ENCODE measurements at places on chromosomes 6 and 20. TPM values are rescaled to one million over a fixed set of nuclear protein-coding genes. Genes with fewer than 3 reads are reported as not detected.

The ENPP3 gene
- not detected for total RNA-seq

The PPIL6 gene
- 0.11 TPM for total RNA-seq

The MCM9 gene
- 5.5 TPM for total RNA-seq

The SDCBP2 gene
- not detected for total RNA-seq

The EYS gene
- not detected for total RNA-seq

The SRMS gene
- not detected for total RNA-seq

The AMD1 gene
- 19.1 TPM for total RNA-seq

The COL19A1 gene
- not detected for total RNA-seq

The CEP85L gene
- total RNA-seq: 15.0 TPM

The CDSN gene
- total RNA-seq: not detected

The ASIP gene
- not detected for total RNA-seq

GRCh38 chr6:168472363-168472762, 31.4 kb downstream of the SMOC2 start:
- no peak for DNase-seq
- peaks cover 3% of the 10 kb centered on the region for H3K36me3 ChIP-seq
- no peaks in the 10 kb centered on the region for H3K27me3 ChIP-seq

DNA sequence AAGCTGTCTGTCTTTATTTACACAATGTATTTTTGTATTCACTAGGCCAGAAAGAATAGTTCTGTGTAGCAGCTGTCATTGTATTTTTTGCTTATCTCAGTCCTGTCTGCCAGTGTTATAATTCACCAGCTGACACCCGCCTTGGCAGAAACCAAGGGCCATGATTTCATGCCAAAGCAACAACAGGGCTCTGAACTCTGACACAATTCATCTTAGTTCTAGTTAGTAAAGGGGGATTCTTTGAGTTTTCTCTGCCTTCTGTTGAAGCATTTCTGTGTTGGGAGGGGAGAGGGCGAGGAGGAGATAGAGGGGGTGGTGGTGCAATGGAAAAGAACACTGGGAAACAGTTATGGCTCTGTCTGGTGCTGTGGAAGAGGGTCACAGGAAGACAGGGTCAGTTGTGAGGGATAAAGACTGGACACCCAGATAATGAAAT, 684.6 kb upstream of the MARCKS start:
- H3K4me3 ChIP-seq: no peak overlapping the region
- H3K4me1 ChIP-seq: no peaks in the 10 kb centered on the region
- H3K36me3 ChIP-seq: no peaks in the 10 kb centered on the region
- no peak for DNase-seq
- no peak overlapping the region for H3K27ac ChIP-seq

DNA sequence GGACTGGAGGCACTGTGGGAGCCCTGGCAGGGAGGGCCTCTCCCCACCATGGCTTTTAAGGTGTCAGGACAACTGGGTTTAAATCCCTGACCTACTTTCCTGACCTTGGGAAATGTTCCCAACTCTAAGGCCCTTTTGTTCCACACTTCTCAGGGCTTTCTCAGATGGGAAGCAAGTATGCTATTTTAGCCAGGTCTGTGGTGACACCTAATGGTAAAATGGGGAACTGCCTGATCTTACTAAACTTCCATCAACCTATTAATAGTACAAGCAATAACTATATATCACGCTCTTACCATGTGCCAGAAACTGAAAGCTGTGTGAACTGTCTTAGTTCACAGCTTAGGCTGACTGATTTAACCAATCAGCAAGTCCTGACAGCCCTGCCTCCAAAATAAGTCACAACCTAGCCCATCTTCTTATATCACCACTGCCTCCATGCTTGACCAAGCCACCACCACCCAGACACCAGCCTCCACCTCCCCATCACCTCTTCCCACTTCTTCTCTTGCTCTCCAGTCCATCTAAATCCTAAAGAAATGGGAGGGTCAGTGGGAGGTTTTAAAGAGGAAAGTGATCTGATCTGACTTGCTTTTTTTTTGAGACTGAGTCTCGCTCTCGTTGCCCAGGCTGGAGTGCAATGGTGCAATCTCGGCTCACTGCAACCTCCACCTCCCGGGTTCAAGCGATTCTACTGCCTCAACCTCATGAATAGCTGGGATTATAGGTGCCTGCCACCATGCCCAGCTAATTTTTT, 6.9 kb upstream of the BLCAP start:
- no peaks in the 10 kb centered on the region for H3K4me1 ChIP-seq
- H3K27ac ChIP-seq: no peak overlapping the region
- no peak for DNase-seq
- no peaks in the 10 kb centered on the region for H3K36me3 ChIP-seq
- no peak overlapping the region for H3K4me3 ChIP-seq

- no peaks in the 10 kb centered on the region for H3K4me1 ChIP-seq
- H3K27ac ChIP-seq: no peak overlapping the region
- H3K27me3 ChIP-seq: no peaks in the 10 kb centered on the region
- H3K36me3 ChIP-seq: no peaks in the 10 kb centered on the region
- no peak overlapping the region for H3K4me3 ChIP-seq
These were observed 12.1 kb downstream of the VAPB start for GRCh38 chr20:58401162-58401561.

GRCh38 chr6:34333858-34334257, 58.6 kb downstream of the NUDT3 start:
- peaks cover 41% of the 10 kb centered on the region for H3K4me1 ChIP-seq
- no peak overlapping the region for H3K27ac ChIP-seq

GRCh38 chr6:18161431-18161830, 6.2 kb downstream of the KDM1B start:
- H3K27me3 ChIP-seq: no peaks in the 10 kb centered on the region
- no peak overlapping the region for H3K4me3 ChIP-seq
- no peak overlapping the region for H3K27ac ChIP-seq
- H3K4me1 ChIP-seq: no peaks in the 10 kb centered on the region

DNA sequence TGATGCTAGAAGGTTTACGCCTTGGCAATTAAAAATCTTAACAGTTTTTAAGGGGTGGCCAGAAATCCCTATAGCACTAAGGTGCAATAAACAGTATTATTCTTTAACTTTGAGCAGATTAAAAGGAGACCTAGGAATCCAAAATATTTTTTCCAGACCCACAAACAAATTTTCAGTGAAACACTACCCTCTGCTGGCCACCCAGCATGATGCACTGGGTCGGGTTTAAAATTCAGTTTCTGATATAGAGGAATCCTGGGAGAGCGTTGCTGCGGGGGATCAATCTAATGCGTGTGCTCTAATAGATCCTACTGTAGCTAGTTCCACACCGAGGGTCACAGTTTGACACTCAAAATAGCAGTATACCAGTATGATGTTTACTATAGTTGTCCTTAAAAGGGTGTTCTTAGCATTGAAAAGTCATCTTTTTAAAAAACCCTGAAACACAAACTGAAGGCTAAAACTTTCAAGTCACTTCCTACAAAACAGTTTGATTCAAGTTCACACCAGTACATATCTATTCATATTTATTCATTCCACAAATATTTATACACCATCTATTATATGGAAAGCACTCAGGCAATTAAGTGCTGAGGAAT, 10.2 kb downstream of the UBE3D start:
- no peaks in the 10 kb centered on the region for H3K27me3 ChIP-seq
- H3K4me1 ChIP-seq: no peaks in the 10 kb centered on the region
- H3K27ac ChIP-seq: no peak overlapping the region
- no peak overlapping the region for H3K4me3 ChIP-seq
- no peak for DNase-seq

- peaks cover 8% of the 10 kb centered on the region for H3K4me1 ChIP-seq
- H3K27me3 ChIP-seq: no peaks in the 10 kb centered on the region
- H3K4me3 ChIP-seq: no peak overlapping the region
- no peak for DNase-seq
These were observed 91.1 kb upstream of the THBS2 start for GRCh38 chr6:169344750-169345065.

DNA sequence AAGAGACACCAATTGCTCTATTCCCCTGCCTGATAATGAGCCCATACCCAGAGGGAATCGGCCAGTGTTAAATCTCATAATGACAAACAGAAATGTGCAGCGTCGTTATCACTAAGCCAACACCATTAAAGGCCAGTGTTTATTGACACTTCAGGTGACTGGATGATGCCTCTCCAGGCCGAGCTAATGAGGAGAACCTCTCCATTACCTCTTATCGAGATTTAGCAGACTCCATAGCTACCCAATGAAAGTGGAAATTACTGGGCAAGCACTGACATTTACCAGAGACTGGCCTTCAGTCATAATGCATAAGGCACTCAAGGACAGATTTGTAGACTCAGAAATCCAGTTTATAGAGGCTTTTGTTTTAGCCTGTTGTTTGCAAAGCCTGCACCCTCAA, 669.5 kb downstream of the MAFB start:
- H3K36me3 ChIP-seq: no peaks in the 10 kb centered on the region
- no peak overlapping the region for H3K27ac ChIP-seq
- DNase-seq: no peak
- H3K4me3 ChIP-seq: no peak overlapping the region
- H3K27me3 ChIP-seq: no peaks in the 10 kb centered on the region
- H3K4me1 ChIP-seq: no peaks in the 10 kb centered on the region

GRCh38 chr20:48702455-48702913, 125.3 kb downstream of the PREX1 start:
- H3K4me1 ChIP-seq: peaks cover 72% of the 10 kb centered on the region
- H3K4me3 ChIP-seq: no peak overlapping the region
- no peak for DNase-seq
- no peaks in the 10 kb centered on the region for H3K36me3 ChIP-seq
- no peaks in the 10 kb centered on the region for H3K27me3 ChIP-seq

DNA sequence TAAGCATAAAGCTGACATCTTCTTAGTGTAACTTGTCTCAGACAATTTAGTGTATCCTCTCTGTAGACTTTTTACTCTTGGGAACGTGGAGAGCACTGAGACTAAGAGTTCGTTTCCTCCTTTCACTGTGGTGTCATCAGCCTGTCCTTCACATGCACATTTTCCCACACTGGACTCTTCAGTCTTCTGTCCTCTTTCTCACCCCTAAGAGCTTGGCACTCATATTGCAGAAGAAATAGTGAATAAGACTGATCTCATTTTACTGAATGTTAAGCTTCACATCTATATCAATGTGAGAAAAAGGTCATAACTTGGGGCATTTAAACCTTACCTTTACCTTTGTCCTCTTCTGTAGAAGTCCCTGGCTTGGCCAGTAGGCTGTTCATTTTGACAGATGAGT, 25.6 kb downstream of the FUCA2 start:
- no peak overlapping the region for H3K4me3 ChIP-seq
- H3K4me1 ChIP-seq: no peaks in the 10 kb centered on the region
- DNase-seq: no peak
- no peaks in the 10 kb centered on the region for H3K36me3 ChIP-seq

DNA sequence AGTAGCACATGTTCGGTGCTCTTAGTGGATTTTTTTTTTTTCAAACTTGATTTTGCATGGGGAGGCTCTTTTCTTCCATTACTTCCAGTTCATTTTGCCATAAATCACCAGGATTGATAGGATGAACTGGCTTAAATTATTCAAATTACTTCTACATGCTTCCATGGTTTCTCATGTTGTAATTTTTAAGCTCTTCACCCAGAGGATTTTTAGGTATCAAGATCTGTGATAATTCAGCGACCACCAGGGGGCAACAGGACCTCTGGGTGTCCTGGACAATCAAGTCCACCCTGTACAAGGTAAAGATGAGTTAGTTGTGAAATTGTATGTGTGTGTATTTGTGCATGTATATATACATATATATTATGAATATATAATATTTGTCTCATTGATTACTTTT, 4.2 kb upstream of the EPHA7 start:
- no peak overlapping the region for H3K4me3 ChIP-seq
- no peaks in the 10 kb centered on the region for H3K4me1 ChIP-seq
- H3K36me3 ChIP-seq: no peaks in the 10 kb centered on the region
- H3K27ac ChIP-seq: no peak overlapping the region
- H3K27me3 ChIP-seq: no peaks in the 10 kb centered on the region

- H3K27ac ChIP-seq: no peak overlapping the region
- H3K36me3 ChIP-seq: no peaks in the 10 kb centered on the region
- DNase-seq: no peak
These were observed 93.2 kb upstream of the AKIRIN2 start for GRCh38 chr6:87794922-87795885.

DNA sequence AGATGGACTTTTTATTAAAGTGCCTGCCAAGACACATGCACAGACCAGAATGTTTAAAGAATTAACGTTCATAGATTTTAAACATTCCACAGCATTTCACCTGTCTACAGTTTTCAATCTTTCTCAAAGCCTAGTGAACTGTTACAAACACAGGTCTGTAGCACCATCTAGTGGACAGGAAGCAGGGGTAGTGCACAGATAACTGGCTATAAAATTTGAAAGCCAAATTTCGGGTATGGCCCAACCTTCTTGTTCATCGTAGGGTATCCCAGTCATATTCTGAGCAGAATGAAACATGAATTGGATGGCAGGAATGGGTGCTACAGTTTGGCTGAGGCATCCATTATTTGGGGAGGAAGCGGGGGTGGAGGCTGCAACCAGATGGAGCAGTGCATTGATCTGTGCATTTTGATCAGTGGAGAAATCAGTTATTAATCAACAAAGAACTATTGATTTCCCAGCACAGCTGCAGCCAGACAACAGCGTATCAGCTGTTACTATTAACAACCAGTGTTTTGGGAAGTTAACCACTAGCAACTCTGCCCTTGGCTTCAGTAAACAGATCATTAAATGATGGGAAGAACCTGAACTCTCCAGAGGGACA, 56.1 kb upstream of the B3GAT2 start:
- no peak overlapping the region for H3K4me3 ChIP-seq
- DNase-seq: no peak
- H3K36me3 ChIP-seq: no peaks in the 10 kb centered on the region
- H3K27me3 ChIP-seq: no peaks in the 10 kb centered on the region
- H3K4me1 ChIP-seq: no peaks in the 10 kb centered on the region

DNA sequence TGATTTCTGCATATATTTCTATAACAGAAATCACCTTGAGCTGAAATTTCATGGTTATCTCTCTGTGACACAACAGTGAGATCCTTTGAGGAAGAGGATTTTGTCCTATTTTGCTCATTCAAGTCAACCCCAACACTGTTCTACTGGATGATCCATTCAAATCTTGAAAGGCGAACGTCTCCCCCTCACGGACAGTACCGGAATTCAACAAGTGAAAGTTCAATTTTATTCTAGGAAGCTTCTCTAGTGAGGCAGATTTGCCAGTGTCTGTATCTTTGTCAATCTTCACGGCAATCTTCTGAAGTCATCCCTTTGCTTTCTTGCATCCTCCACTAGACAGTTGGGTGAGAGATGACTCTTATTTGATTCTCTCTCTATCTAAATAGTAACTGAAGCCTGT, 91.7 kb upstream of the PDE7B start:
- no peak overlapping the region for H3K4me3 ChIP-seq
- H3K27me3 ChIP-seq: no peaks in the 10 kb centered on the region
- no peaks in the 10 kb centered on the region for H3K36me3 ChIP-seq
- no peak overlapping the region for H3K27ac ChIP-seq
- H3K4me1 ChIP-seq: no peaks in the 10 kb centered on the region
- no peak for DNase-seq

All from ascending aorta (tissue), 2 donors.